ENCODE measurements at places on chromosomes 4 and X. TPM values are rescaled to one million over a fixed set of nuclear protein-coding genes. Genes with fewer than 3 reads are reported as not detected.

Gene FRG2
- not detected for total RNA-seq

Gene ANXA10
- total RNA-seq, result not detected

Gene LRPAP1
- 389 TPM for total RNA-seq

Gene REST
- total RNA-seq, result 20.5 TPM

Gene PRICKLE3
- 9.3 TPM for total RNA-seq

Gene AR
- 22.5 TPM for total RNA-seq

Gene MAOA
- total RNA-seq, result 320 TPM

Gene PLAC1
- total RNA-seq, result not detected

Gene HSFX4
- not detected for total RNA-seq

Measured in heart left ventricle (tissue), 16 donors.